ENCODE measurements at places on chromosomes 1 and 21.

- DNase-seq = peak; percentile 14
Measured at GRCh38 chr1:199550199-199551065, 477.1 kb upstream of the NR5A2 start.

DNA sequence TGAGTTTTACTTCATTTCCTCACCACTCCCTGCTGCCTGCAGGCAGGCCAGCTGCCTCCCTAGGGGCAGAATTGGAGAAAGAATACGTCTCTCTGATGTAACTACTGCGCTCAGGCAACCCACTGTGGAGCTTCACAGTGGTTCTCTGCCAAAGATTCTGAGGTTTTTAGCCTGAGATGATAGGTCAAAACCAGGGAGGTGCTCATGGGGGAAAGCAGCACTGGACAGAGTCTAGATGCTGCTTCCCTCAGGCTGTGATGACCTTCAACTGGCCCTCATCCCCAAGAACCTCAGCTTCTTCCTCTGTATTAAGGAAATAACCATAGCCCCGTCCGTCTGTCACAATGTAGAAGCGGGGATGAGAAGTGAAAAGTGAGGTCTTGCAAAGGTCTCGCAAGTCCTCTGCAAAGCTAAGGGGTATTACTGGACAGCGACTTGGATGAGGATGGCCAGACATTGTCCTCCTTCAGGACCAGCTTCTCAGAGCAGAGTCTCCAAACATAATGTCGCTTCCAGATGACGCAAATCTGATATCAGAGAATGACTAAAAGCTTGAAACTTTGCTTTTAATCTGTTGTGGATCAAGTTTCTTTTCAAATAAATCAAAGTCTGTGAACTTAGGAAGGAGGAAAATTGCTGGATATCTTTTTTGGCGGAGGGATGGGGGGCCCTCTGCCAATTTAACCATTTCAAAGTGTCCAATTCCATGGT, 65.9 kb upstream of the ATP5PO start:
- DNase-seq = peak; percentile 90

GRCh38 chr1:13587256-13588030, 3.8 kb downstream of the PDPN start:
- no peak for DNase-seq

DNA sequence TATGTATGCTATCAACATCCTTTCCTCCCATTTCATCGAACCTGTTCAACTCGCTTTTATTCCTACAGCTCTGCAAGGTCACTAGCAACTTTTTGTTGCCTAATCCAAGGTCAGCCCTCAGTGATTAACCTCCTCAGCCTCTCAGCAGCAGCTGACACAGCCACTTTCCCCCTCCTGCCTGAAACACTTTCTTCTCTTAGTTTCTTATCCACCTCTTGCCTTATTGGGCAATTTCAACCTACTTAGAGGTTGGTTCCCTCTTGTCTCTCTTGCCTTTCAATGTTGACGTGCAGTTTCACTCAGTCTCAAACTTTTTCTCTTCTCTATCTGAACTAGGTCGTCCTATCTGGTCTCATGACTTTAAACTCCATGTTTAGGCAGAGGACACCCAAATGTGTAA, 156.3 kb downstream of the C1orf94 start:
- DNase-seq = no peak

DNA sequence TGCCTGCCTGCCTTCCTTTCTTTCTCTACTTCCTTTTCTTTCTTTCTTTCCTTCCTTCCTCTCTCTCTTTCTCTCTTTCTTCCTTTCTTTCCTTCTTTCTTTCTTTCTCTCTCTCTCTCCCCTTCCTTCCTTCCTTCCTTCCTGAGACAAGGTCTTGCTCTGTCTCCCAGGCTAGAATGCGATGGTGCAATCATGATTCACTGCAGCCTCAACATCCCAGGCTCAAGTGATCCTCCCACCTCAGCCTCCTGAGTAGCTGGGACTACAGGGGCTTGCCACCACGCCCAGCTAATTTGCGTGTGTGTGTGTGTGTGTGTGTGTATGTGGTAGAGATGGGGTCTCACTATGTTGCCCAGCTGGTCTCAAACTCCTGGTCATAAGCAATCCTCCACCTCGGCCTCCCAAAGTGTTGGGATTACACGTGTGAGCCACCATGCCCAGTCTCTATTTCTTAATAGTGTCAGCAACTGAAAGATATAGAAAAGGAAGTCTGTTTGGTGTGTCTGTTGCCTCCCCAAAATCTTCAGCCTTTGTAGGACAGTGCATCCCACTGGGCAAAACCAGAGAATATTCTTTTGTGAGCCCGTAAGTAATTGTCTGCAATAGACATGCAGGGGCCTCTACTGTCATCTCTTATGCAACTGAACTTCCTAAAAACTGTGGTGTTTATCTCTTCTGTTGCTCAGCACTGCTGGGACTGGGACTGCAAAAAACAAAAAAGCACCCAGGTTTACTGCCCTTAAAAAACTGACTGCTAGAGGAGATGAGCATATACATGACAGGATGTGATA, 20.9 kb upstream of the RAB4A start:
- DNase-seq = no peak

- peak; percentile 51 for DNase-seq
Measured at GRCh38 chr1:50750021-50750619, 209.9 kb downstream of the FAF1 start.

DNA sequence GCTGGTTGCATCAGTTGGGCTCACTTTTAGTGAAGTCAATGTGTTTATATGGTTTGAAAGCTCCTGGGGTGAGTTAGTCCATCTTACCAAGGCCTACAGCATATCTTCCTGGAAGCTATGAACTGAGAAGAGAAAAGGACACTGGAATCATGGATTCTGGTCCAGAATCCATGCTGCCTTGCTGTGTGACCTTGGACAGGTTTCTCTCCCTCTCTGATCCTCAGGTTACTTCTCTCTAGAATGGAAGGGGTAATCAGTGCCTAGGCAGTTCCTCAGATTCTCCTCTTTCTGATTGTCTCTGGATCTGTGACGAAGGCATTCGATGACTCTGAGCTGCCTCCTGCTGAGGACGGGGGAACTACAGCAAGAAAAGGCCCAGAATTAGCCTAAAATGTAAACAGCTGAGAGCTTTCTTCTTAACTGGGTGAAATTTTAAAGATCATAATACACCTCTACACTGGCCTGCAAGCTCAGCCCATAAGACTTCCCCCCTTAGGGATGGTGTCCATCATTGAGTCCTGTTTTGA, 425.0 kb upstream of the VAMP3 start:
- no peak for DNase-seq

DNA sequence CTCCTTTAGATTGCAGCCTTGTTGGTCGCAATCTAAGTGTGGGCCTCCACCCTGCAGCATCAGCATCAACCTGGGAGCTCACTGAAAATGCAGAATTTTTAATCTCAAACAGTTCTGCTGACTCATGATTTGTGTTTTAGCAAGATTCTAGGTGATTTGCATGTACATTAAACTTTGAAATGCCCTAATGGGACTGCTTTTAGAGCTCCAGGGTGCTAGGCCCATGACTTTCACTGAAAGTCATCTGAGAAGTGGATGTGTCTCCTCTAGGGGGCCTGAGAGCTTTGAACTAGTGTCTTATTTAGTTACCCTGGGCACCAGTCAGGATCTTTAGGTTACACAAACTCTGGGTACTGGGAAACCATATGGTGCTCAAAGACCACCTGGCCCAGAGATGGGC, 9.0 kb downstream of the TRIM67 start:
- DNase-seq = no peak

DNA sequence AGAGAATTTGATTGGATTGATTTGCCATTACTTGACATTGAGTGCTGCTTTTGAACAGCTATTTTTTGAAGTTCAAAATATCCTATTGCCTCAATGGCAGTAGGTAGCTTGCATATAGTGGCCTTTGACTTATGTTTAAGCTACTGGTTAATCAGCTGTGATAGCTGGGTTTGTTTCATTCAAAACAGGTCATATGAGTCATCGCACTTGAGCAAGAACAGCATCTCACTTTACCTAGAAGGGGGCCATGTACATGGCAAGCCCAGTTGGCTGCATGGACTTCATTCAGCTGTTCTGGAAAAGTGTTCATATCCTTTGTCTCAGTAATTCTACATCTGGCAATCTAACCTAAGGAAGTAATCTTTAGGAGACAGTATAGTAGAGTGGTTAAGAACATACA, 29.0 kb upstream of the ARID1A start:
- DNase-seq = peak; percentile 57

GRCh38 chr21:43924421-43925095, 59.5 kb downstream of the AGPAT3 start:
- no peak for DNase-seq

- DNase-seq = no peak
Measured at GRCh38 chr1:34055818-34056217, 109.2 kb downstream of the CSMD2 start.

DNA sequence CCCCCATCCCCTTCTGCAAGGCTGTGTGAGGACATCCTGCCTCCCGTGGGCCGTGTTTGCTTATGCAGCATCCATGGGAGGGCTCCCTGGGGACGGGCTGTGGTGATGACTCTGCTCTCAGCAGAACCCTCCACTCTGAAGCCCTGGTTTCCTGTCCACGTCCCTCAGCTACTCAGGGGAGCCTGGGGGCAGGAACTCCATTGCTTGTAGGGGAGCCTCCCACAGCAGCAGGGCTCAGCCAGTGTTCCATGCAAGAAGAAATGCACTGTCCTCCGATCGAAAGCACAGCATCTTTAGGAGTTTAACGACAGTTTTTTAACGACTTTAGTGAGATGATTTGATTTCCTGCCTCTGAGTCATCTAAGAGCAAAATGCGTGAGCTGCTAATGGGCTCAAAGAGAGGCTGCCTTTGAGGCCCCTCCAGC, 8.3 kb upstream of the KCNAB2 start:
- DNase-seq = peak; percentile 80

- no peak for DNase-seq
Measured at GRCh38 chr1:179976970-179977651, 22.5 kb downstream of the CEP350 start.

GRCh38 chr1:46030876-46031660, 101.4 kb downstream of the PIK3R3 start:
- peak; percentile 37 for DNase-seq

DNA sequence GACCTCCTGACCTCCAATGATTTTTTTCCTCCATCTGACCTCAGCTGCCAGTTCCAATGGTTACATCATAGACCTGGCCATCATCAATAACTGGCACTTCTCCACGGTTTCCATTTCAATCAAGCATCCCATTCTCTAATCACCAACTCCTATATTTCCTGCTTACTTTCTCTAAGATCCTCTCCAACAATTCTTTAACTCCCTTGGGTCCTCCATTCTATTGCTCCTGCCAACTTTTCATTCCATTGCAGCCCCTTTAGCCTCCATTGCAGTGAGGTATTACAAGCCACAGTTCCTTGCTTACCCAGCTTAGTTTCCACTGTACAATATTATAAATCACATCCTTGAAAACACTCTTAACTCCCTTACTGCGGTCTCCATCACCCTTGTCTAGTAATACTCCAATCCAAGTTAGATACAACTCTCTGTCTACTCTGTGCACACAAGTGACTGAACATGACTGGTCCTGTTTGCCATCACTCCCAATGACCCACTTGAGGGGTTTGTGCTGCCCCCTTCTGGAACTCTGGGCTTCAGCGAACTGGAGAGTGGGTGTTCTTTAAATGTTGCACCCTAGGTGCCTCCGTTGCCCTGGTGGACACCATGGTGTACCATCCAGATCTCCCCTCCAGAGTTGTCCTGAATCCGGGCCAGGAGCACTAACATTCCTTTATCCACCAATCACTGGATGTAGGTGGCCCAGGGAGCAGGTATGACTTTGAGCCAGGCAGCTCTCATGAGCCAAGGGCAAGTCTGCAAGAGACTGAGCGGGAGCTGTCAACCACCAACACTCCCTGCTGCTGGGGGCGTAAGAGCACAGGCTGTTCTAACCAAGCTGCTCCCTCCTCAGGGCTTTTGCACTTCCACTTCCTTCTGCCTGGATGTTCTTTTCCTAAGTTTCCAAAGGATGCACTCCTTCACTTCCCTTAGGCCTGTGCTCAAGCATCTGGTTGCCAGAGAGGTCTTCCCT, 3.7 kb upstream of the FNDC7 start:
- DNase-seq = peak; percentile 41

GRCh38 chr1:31661856-31662255, 17.2 kb upstream of the PEF1 start:
- DNase-seq = no peak

- peak; percentile 42 for DNase-seq
Measured at GRCh38 chr1:149936170-149936991, at the start of gene MTMR11. Gene MTMR11 (minus strand): TSS chr1:149936879. CDS start chr1:149936647, 232 bp downstream.

DNA sequence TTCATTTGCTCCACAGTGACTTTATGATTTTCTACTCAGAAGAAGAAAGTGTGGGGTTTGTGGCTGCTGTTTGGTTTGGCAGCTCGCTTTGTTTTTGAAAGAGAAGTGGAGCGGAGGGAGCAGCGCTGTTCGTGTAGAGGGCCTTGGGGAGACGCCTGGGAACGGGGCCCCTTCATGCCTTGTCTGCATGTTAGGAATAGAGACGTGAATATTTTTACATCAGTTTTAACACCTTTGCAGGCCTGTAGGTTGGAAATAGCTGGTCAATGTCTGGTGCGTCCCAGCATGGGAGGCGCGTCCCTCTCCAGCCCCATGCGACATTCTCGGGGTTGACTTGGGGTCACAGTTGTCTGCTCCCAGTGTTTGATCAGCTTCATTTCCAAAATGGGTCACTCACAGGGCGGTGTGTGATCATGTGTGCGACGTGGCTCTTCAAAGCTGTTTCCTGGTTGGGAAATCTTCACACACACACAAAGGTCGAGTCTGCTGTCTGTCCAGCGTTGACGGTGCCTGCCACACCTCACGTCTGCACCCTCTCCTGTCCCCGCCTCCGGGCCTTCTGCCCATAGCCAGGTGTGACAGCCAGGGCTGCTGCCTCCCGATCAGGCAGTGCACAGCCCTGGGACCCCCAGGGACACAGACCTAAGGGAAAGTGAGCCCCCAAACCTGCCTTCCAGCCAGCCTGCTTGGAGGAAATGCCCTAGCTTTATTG, 149.2 kb downstream of the PSMG1 start:
- no peak for DNase-seq

DNA sequence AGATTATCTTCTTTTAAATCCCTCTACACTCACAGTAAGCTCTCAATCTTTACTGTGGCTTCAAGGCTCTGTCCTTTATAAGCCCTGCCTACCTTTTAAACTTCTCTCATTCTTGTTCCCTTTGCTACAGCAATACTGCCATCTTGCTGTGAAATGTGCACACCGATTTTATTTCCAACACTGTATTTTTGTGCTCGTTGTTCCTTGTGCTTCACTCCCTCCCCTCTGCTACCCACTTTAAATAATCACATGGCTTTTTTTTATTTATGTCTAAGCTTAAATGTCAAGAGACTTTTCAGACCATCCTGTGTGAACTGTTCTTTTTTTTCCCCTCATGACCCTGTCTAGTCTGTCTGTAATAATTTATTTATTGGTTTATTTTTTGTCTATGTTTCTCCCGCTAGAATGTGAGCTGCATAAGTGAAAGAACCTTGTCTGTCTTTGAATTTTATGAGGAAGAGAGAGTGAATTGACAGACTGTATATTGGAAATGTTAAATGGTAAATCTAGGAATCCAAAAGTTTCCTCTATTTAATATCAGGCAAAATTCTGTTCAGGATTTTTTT, 45.7 kb downstream of the ABCD3 start:
- DNase-seq = peak; percentile 67

Data from fibroblast of mammary gland (primary cell).